Body of pancreas (tissue), 4 donors: ENCODE measurements at places on chromosomes 12 and 14. TPM values are rescaled to one million over a fixed set of nuclear protein-coding genes. Genes with fewer than 3 reads are reported as not detected.

The TSPAN19 gene
- total RNA-seq, result not detected

The TCL1B gene
- total RNA-seq, result not detected

The NEMP1 gene
- total RNA-seq, result 2.3 TPM

The TEX52 gene
- total RNA-seq, result not detected

The PZP gene
- not detected for total RNA-seq

The RPL36AL gene
- total RNA-seq, result 162 TPM

The RNASE3 gene
- total RNA-seq, result not detected

The VAMP1 gene
- total RNA-seq, result 2.9 TPM

The AQP6 gene
- total RNA-seq, result not detected

The PMEL gene
- 1.6 TPM for total RNA-seq

The PLCZ1 gene
- not detected for total RNA-seq

The CLEC1B gene
- total RNA-seq, result not detected

The MRPL42 gene
- 21.4 TPM for total RNA-seq
